Neural progenitor cell (in vitro differentiated cells): ENCODE measurements at places on chromosomes 6 and 20. TPM values are rescaled to one million over a fixed set of nuclear protein-coding genes. Genes with fewer than 3 reads are reported as not detected.

GRCh38 chr20:4383961-4384360 is 337.7 kb upstream of the PRND start:
- H3K27ac ChIP-seq: no peak overlapping the region
- H3K4me1 ChIP-seq: no peaks in the 10 kb centered on the region
- H3K27me3 ChIP-seq: no peaks in the 10 kb centered on the region
- H3K4me3 ChIP-seq: no peak overlapping the region

GRCh38 chr6:13445005-13445743 is 42.2 kb downstream of the GFOD1 start:
- peaks cover 14% of the 10 kb centered on the region for H3K4me1 ChIP-seq
- no peaks in the 10 kb centered on the region for H3K36me3 ChIP-seq
- peak; percentile 47 for DNase-seq
- H3K27ac ChIP-seq: no peak overlapping the region
- H3K27me3 ChIP-seq: no peaks in the 10 kb centered on the region

- H3K4me3 ChIP-seq: no peak overlapping the region
- DNase-seq: no peak
- no peak overlapping the region for H3K27ac ChIP-seq
- no peaks in the 10 kb centered on the region for H3K36me3 ChIP-seq
Measured at GRCh38 chr20:62575976-62576722, 66.2 kb upstream of the SLCO4A1 start.

GRCh38 chr6:159508931-159509330 is 184.1 kb downstream of the SOD2 start:
- no peak overlapping the region for H3K27ac ChIP-seq
- H3K36me3 ChIP-seq: no peaks in the 10 kb centered on the region
- no peaks in the 10 kb centered on the region for H3K4me1 ChIP-seq

DNA sequence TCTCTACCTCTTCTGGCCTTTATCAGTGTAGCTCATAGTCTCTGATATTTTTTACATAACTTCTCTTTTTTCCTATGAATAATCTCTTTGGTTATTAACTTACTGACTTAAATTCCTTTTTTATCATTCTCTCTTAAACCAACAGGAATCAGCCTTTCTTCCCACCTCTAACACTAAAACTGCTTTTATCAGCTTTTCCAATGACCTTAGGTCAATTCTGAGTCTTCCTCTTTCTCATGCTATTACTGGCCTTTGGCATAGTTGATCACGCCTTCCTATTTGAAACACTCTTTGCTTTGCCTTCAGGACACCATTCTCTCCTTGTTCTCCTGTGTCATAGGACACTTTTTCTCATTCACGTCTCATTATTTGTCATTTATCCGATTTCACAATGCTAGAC is 8.1 kb upstream of the HINT3 start:
- H3K27ac ChIP-seq: no peak overlapping the region
- H3K36me3 ChIP-seq: no peaks in the 10 kb centered on the region
- no peaks in the 10 kb centered on the region for H3K4me1 ChIP-seq
- H3K4me3 ChIP-seq: no peak overlapping the region
- H3K27me3 ChIP-seq: no peaks in the 10 kb centered on the region
- DNase-seq: no peak

DNA sequence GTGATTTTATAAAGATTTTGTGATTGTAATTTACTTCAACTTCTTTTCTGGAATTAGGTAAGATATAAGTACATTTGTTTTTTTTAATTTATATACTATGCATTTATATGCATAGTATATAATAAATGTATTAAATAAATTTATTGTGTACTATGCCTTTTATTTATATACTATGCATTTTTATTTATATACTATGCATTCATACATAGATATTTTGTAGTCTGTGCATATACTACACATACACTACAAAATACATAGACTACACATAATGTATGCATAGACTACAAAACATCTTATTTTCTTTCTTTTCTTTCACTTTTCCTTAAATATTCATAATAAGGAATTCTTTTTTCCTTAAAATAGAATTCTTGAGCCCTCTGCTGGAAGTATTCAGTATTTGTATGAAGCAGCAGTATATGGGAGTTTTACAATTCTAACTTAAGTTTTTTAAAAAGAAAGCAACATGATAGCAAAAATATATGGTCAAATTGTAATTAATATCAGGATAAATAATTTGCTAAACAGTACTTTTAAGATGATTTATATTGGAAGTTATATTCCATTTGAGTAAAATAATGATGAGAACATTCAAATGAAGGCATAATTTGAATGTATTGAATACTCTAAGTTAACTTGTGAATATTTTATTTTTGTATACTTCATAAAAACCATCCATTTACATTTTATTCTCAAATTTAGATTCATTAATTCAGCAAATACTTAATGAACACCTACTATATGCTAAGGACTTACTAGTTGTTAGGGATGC is 129.3 kb downstream of the KLHL32 start:
- H3K36me3 ChIP-seq: no peaks in the 10 kb centered on the region
- H3K27me3 ChIP-seq: no peaks in the 10 kb centered on the region
- peak; percentile 12 for DNase-seq

GRCh38 chr6:66421570-66421969 is 714.5 kb upstream of the EYS start:
- H3K4me1 ChIP-seq: no peaks in the 10 kb centered on the region
- no peaks in the 10 kb centered on the region for H3K36me3 ChIP-seq
- no peak overlapping the region for H3K27ac ChIP-seq
- H3K27me3 ChIP-seq: no peaks in the 10 kb centered on the region
- no peak overlapping the region for H3K4me3 ChIP-seq
- peak; percentile 47 for DNase-seq

DNA sequence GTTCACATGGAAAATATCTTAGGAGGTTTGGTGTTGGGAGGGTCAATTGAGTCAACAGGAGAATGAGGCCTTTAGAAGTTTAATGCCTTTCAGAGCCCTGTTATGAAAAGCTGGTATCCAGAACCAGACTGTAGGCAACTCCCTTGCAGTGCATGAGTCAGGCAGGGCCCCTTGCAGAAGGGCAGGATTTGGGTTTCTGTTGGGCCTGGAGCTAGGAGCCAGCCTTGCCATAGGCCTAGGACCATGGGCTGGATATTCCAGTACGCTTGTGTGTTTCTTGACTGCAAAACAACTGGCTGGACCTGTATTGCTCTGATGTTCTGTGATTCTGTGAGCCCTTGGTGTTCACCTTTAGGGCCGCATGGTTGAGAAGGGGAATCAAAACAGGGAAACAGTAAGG is 350.9 kb upstream of the PRND start:
- DNase-seq: no peak
- no peak overlapping the region for H3K4me3 ChIP-seq
- H3K27ac ChIP-seq: no peak overlapping the region
- no peaks in the 10 kb centered on the region for H3K36me3 ChIP-seq
- no peaks in the 10 kb centered on the region for H3K27me3 ChIP-seq

GRCh38 chr6:157989541-157990289 is 8.1 kb downstream of the SYNJ2 start:
- H3K27me3 ChIP-seq: no peaks in the 10 kb centered on the region
- H3K27ac ChIP-seq: no peak overlapping the region
- DNase-seq: no peak

The KHDRBS2 gene
- 14.0 and 17.7 TPM in 2 replicates for total RNA-seq

The CAGE1 gene
- 0.03 TPM in 1 of 2 replicates, not detected in the other for total RNA-seq

The TFAP2A gene
- 0.39 and 0.65 TPM in 2 replicates for total RNA-seq

The SLCO4A1 gene
- total RNA-seq: 0.88 and 3.1 TPM in 2 replicates
